ENCODE measurements at places on chromosomes 6 and 20.

- peak; percentile 77 for DNase-seq
These were observed 291.8 kb downstream of the BMP7 start for GRCh38 chr20:56974499-56975250.

DNA sequence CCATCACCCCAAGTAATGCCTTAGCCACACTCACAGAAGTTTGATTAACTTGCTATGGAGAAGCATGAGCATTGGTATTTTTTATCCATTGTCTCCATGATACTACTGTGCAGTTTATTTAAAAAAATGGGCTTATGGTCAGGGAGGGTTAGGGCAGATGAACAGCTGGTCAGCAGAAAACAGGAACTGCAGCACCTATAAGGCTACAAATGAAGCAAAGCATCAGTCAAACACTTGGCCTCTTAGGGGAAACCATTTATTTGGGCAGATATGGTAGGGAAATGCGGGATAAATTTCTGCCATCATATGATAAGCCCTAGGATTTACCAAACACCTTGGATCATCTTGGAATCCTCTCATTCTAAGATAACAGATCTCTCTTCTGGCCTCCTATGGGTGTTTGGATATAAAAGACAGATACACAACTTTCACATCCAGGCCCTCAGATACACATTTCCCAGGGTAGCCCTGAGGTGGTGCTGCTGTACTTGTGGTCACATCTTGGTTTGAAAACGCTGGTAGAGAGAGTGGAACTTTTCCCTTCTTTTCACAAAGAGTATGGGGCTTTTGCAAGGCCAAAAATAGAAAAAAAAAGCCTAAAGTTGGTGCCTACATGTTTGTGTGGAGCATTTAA lies 42.8 kb upstream of the AHI1 start:
- no peak for DNase-seq

GRCh38 chr6:140183881-140184280 lies 809.4 kb upstream of the CITED2 start:
- no peak for DNase-seq

- DNase-seq, result no peak
These were observed 25.9 kb upstream of the NAA20 start for GRCh38 chr20:19991308-19991707.

DNA sequence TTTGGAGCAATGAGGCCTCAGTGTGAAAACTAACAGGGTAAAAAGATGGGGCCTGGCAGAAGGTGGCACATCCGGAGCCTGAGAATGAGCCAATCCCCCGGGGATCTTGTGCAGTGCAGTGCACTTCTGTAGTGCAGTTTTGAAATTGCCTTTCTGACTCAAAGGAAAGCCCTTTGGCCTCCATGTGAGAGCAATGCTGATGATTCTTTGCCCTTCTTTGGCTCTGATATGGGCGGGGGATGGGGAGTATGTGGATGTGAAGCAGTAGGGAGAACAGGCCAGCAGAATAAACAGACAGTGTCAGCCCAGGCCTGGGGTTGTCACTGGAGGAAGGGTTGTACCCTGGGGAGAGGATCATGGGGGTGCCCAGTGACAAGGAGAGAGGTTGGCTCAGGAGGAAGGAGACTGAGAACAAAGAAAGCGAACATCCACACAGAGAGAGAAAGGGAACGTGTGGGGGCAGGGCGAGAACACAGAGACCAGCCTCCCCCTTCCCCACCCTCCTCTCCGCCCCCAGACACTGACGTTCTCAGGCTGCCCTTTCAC lies 351.2 kb downstream of the CDC5L start:
- DNase-seq, result no peak

Measured in H9 (cell line).